ENCODE measurements at places on chromosomes 6 and 20.
A peak's percentile ranks its signal among the peaks of the same experiment; 100 is the strongest.

GRCh38 chr6:113299531-113299930 lies 557.6 kb upstream of the MARCKS start:
- no peak for DNase-seq

GRCh38 chr20:56004611-56005388 lies 519 bp downstream of the CBLN4 start:
- DNase-seq = no peak

GRCh38 chr6:293193-294174 lies 1.2 kb downstream of the DUSP22 start:
- peak; percentile 14 for DNase-seq

DNA sequence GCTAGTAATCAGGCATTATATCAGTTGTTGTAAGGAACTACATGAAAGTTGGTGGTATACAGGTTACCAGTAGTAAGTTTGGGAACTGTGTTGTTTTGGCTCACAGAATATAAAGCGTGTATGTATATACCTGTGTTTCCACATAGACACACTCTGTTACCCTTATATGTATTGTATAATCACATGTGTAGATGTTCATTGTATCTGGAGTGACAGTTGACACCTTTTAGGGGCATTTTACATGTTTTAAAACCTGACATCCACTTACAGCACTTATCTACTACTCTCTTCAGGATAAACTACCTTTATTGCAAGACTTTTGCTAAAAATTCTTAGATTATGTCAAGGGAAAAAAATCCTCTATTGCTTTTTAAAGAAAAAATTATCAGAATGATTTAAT lies 228.9 kb downstream of the LAMA2 start:
- no peak for DNase-seq

DNA sequence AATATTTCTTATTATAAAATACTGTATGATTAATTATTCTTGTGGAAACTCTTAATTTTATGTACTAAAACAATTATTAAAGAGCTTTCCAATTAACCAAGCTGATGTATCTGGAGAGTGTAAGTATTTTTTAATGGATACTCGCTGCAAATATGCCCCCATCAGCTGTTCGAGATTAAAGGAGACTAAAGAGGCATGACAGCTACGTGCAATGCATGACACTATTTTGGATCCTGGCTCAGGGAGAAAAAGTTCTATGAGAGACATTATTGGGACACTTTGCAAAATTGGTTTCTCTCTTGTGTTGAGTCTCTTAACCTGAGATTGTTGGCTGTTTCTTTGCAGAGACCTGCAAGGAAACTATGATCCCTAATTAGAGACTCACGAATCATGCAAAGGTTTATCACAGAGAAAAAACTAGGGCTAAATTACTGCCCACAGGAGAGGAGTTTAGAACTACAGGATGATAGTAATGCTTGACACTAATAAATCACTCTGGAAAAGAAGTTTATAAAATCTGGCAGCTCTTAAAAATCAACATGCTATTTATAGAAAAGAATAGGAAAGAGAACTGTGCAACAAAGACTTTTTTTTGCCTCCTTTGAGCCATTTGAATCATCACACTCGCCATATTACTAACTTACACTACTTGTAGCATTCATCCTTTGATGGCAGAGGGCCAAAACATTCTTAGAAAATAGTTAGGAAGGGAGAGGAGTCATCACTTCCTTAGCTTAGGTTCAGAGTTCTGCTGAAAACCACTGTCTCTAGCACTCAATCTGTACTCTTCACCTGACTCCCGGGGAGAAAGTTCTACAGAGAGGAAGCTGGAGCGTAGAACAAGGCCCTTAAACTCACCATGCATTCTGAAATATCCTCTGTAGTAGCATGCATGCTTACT lies 25.3 kb downstream of the NRN1 start:
- peak; percentile 95 for DNase-seq

All from A172 (cell line).